RPMI7951 (cell line): ENCODE measurements at places on chromosomes 6 and 20.

DNA sequence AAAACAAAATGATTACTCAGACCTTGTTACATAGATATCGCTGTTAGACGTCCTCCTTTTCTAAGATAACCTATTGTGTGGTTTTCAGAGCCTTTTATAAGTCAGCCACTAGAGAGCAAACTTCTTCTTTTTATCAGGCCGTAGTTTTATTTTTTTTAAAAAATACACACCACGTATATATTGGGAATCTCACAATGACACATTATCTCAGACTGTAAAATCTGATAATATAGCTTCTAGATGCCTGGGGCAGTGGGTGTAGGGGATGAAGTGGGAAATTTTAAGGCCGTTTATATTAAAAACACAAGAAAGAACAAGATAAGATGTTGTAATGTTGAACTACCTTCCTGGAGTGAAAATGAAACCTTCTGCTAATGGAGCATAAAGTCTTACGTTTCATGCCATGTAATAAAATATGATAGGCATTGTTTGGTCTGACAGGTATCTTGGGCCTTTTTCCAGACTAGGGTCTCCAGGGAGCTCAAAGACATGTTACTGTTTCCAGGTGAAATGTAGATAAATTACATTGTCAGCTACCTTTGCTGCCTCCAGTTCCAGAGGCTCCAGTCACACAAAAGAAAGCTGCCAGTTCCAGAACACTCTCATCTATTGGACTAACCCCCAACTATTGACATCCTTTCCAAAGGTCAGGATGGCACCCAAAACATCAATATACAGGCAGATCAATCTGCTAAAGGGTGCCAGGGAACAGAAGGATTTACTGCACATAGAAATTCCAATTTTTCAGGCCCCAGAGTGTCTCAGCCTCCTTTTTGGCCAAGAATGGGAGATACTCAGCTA is 130.2 kb upstream of the AKIRIN2 start:
- DNase-seq: peak; percentile 18

GRCh38 chr6:52662031-52662430 is 8.9 kb upstream of the TMEM14A start:
- no peak for DNase-seq

- no peak for DNase-seq
Measured at GRCh38 chr6:47789553-47789952, 7.7 kb downstream of the OPN5 start.

GRCh38 chr20:32111753-32112152 is 2.2 kb downstream of the TM9SF4 start:
- DNase-seq: no peak

- DNase-seq: peak; percentile 69
Measured at GRCh38 chr6:44219053-44219814, 2.5 kb downstream of the MYMX start.

GRCh38 chr20:63054681-63055240 is 48.0 kb upstream of the BHLHE23 start:
- no peak for DNase-seq
